Colonic mucosa (tissue), 4 donors: ENCODE measurements at places on chromosomes 7 and 10. TPM values are rescaled to one million over a fixed set of nuclear protein-coding genes. Genes with fewer than 3 reads are reported as not detected.

Gene FAM131B
- 0.40 TPM for total RNA-seq

Gene PSMG3
- total RNA-seq, result 28.7 TPM

DNA sequence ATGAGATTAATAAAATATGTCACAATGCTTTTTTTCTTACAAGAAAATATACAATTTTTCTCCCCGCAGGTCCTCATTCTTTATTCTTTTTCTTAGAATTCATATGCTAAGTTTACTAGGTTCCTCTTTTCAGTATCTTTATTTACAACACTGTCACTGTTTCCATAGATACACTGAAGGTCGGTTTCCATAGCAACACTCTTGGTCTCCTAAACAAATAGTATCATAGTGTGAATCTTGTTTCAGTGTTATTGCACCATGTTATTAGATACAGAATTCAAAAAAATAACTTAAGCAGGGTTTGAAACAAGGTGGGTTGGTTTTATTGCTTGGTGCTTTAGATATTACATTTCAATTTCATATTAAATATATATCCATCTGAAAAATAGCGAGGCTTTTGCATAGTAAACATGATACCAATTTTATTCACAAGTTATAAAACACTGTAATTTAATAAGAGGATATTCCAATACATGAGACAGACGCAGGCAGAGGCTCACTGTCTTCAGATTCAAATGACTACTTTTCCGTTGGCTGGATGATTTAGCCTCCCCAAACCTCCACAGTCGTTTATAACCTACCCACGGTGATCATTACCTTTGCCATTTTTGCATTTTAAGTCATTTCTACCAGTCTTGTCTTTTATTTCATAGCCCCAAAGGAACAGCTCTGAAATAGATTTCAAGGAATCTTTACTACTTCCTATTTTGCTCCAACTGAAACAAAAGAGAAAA lies 88.9 kb upstream of the KLF6 start:
- H3K27ac ChIP-seq, result peak overlapping the region; percentile 16
- H3K4me1 ChIP-seq, result peaks cover 6% of the 10 kb centered on the region
- no peaks in the 10 kb centered on the region for H3K27me3 ChIP-seq
- H3K4me3 ChIP-seq, result no peak overlapping the region

Gene SCART1
- 1.6 TPM for total RNA-seq

- no peaks in the 10 kb centered on the region for H3K4me1 ChIP-seq
- DNase-seq, result no peak
- H3K27ac ChIP-seq, result no peak overlapping the region
- no peaks in the 10 kb centered on the region for H3K27me3 ChIP-seq
- H3K4me3 ChIP-seq, result no peak overlapping the region
Measured at GRCh38 chr7:48832303-48832845, 92.0 kb upstream of the CDC14C start.

Gene RARRES2
- 122 TPM for total RNA-seq

DNA sequence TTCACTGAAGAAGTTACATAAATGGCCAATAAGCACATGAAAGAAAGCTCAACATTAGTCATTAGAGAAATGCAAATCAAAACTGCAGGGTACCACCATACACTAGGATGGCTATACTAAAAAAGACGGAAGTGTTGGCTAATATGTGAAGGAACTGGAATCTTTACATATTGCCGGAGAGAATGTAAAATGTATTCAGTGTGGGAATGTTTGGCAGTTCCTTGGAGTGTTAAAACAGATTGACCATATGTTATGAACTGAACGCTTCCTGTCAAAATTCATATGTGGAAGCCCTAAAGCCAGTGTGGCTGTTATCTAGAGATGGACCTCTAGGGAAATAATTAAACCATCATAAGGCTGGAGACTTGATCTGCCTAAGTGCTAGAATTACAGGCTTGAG lies 33.1 kb downstream of the SUV39H2 start:
- no peaks in the 10 kb centered on the region for H3K4me1 ChIP-seq
- no peaks in the 10 kb centered on the region for H3K27me3 ChIP-seq
- H3K36me3 ChIP-seq, result peaks cover 10% of the 10 kb centered on the region
- no peak overlapping the region for H3K27ac ChIP-seq
- no peak for DNase-seq
- no peak overlapping the region for H3K4me3 ChIP-seq

Gene AKR1D1
- not detected for total RNA-seq

GRCh38 chr10:23461557-23461956 lies 22.7 kb downstream of the OTUD1 start:
- H3K27ac ChIP-seq, result no peak overlapping the region
- no peak for DNase-seq
- no peaks in the 10 kb centered on the region for H3K4me1 ChIP-seq
- no peaks in the 10 kb centered on the region for H3K27me3 ChIP-seq
- no peak overlapping the region for H3K4me3 ChIP-seq
- H3K36me3 ChIP-seq, result no peaks in the 10 kb centered on the region

DNA sequence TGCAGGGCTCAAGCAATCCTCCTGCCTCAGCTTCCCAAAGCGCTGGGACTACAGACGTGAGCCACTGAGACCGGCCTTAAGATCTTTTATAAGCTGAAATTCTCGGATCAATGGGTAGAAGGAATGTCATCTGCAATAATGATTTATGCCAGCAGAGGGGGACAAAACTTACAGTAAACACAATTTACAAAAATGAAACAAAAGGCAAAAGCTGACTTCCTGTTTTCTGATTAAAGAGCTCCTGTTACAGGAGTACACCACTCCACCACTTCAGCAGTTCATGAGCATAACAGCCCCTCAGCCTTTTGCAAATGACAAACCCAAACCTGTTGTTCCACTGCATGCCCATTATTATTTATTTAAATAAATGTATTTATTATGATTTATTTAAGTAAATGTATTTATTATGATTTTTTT lies 88.5 kb upstream of the ATP6V0A4 start:
- no peaks in the 10 kb centered on the region for H3K36me3 ChIP-seq
- no peaks in the 10 kb centered on the region for H3K27me3 ChIP-seq
- peak; percentile 65 for DNase-seq
- peaks cover 4% of the 10 kb centered on the region for H3K4me1 ChIP-seq
- no peak overlapping the region for H3K27ac ChIP-seq

DNA sequence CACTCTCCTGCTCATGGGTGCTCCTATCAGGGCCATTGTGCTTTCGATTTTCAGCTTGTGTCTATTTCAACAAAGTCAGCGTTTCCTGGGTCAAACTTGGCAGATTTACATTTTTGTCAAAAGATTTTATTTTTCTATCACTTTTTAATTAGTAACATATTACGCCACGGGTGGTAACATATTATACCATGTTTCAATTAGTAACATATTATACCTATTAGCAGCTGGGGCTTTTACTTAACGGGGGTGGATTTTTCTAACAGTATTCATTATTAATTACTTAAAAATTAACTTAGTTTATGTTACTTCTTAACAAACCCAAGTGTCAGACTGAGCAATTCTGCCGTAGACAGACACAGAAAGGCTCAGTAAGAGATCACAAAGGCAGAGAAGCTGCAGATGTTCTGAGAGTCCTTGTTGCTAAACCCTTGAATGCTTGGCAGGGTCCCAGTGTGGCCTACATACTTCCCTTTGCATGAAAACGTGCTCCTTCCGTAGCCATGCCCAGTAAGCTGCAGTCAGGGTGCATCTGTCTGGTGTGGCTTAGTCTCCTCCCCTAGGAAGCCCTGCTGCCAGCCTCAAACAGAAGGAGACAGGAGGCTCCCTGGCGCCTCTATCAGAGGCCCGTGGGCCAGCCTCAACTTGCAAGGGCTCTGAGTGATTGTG lies 263.1 kb upstream of the CXCL12 start:
- peak; percentile 30 for DNase-seq
- no peaks in the 10 kb centered on the region for H3K27me3 ChIP-seq
- no peaks in the 10 kb centered on the region for H3K36me3 ChIP-seq

DNA sequence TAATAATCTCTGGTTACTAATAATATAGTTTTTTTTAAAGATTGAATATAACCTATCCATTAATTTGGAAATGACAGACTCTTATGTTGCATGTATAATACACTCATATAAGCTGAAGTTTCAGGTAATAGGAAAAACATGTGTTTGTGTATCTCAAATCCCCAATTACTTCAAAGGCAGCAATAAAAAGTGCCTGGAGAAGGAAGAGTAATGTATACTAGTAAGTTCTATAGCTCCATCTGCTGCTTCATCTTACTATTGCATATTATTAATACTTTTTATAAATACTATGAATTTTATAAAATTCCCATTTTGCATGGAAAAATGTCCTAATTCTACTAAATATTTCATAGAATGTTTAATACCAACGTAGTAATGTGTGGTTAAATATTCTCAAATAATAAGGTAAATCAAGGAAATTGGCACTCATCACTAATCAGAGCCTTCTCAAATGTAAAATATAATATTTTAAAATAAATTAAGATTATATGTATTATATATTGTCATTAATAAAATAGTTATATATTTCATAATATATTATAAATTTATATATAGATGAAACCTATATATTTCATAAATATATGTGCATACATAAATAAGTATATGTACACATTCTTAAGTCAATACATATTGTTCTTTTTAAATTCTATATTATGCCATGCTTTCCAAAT lies 311.9 kb downstream of the HGF start:
- no peaks in the 10 kb centered on the region for H3K27me3 ChIP-seq
- no peak for DNase-seq
- no peak overlapping the region for H3K4me3 ChIP-seq
- no peak overlapping the region for H3K27ac ChIP-seq
- H3K36me3 ChIP-seq, result no peaks in the 10 kb centered on the region

DNA sequence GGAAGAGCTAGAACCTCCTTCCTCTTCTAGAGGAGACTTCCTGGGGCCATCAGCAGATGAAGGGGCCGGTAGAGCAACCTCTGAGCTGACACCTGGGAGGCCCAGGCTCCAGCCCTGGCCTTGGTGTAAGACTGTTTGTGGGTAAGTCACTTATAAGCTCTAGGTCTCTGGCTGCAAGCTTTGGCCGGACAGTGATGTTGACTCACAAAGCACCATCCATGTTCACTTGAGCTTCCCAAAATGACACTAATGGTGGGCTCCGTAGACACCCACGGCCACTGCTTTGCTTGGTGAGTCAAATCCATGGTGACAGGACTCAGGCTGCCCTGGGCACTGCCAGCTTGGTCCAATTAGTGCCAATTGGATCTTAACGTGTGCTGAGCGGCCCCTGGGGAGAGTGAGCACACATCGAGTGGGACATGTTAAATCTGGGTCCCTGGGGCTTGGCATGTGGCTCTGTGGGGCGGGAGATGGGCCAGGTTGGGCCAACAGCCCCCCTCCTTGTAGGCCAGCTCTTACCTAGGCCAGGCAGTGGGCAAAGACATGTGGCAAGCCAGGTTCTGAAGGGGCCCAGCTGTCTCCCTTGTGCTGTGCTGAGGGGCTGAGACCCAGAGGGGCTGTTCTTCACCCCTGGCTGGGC lies 16.7 kb downstream of the NEURL1 start:
- no peaks in the 10 kb centered on the region for H3K36me3 ChIP-seq
- H3K27ac ChIP-seq, result no peak overlapping the region
- H3K4me3 ChIP-seq, result no peak overlapping the region
- peaks cover 2% of the 10 kb centered on the region for H3K4me1 ChIP-seq

DNA sequence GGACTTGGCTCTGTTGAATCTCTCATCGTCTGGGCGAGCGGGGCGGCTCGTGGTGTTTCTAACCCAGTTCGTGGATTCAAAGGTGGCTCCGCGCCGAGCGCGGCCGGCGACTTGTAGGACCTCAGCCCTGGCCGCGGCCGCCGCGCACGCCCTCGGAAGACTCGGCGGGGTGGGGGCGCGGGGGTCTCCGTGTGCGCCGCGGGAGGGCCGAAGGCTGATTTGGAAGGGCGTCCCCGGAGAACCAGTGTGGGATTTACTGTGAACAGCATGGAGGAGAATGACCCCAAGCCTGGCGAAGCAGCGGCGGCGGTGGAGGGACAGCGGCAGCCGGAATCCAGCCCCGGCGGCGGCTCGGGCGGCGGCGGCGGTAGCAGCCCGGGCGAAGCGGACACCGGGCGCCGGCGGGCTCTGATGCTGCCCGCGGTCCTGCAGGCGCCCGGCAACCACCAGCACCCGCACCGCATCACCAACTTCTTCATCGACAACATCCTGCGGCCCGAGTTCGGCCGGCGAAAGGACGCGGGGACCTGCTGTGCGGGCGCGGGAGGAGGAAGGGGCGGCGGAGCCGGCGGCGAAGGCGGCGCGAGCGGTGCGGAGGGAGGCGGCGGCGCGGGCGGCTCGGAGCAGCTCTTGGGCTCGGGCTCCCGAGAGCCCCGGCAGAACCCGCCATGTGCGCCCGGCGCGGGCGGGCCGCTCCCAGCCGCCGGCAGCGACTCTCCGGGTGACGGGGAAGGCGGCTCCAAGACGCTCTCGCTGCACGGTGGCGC lies at the start of gene EN2:
Gene EN2 (plus strand): TSS at position 19 of the 767 bp plus-strand sequence. CDS start 249 bp downstream, at position 268.
- peaks cover 3% of the 10 kb centered on the region for H3K4me1 ChIP-seq
- H3K27me3 ChIP-seq, result peaks cover 95% of the 10 kb centered on the region
- no peaks in the 10 kb centered on the region for H3K36me3 ChIP-seq
- peak within 1 kb of the TSS; percentile 43 for H3K4me3 ChIP-seq

DNA sequence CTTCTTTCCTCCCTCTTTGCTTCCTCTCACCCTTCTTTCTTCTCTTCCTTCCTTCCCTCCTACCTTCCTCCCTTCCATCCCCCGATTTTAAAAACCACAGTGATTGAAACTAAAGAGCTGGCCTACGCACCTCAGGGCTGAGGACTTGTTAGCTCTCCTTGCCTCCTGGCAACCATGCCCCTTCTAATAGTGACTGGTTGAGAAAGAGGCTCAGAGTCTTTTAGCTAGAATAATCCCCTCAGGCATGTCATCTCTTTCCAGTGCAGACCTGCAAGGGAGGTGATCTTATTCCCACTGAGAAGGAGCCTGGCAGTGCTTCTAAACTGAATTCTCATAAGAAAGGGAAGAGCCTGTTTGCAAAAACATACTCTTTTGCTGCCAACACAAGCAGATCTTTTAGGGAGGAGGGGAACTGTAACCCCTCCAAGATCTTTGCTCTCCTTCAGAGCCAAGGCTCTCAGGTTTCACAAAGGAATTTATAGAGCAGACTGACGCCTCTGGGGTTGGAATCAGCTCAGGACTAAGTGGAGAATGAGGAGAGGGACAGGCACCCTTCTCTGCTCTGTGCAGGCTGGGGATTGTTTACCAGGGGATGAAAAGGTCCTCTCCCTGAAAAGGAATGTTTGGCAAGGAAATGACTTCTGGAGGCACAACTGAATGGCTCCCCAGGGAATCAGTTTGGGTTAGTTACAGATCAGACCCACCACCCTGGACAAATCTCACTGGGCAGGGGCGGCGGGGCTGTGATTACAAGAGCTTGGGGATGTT lies 9.4 kb upstream of the ANKRD1 start:
- no peak overlapping the region for H3K4me3 ChIP-seq
- no peak for DNase-seq
- H3K27me3 ChIP-seq, result no peaks in the 10 kb centered on the region

DNA sequence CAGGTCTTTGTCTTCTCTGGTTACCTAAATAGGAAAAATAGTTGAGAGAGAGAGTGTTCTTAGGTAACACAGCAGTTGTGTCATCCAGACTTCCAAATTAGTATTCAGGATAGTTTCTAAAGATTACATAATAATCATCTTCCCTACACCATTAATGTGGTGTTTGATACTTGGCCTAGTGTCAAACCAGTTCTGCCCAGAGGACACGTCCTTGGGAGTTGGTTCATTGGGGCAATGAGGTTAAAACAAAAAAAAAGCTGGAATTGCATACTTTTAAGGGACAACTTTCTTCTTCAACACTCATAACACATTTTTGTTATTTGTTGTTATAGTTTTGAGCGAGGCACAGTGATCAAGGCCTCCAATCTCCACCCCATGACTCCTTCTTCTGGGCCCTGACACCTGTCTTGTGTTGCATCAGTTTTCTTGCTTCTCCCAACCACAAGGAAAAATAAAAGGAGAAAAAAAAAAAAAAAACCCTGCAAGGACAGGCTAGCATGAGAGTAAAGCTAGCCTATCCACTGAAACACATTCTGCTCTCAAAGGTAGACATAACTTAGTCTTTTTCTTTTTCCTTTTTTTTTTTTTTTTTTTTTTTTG lies 28.8 kb downstream of the STN1 start:
- peaks cover 5% of the 10 kb centered on the region for H3K4me1 ChIP-seq
- no peak overlapping the region for H3K4me3 ChIP-seq
- peak overlapping the region; percentile 73 for H3K27ac ChIP-seq
- no peak for DNase-seq

Gene EEPD1
- 8.2 TPM for total RNA-seq
